Mucosa of descending colon (tissue), 3 donors: ENCODE measurements at places on chromosomes 16 and 17.

- peak; percentile 79 for DNase-seq
Measured at GRCh38 chr16:15874745-15875314, 13.6 kb downstream of the CEP20 start.

- no peak for DNase-seq
Measured at GRCh38 chr17:10992106-10992880, 154.4 kb upstream of the PIRT start.

DNA sequence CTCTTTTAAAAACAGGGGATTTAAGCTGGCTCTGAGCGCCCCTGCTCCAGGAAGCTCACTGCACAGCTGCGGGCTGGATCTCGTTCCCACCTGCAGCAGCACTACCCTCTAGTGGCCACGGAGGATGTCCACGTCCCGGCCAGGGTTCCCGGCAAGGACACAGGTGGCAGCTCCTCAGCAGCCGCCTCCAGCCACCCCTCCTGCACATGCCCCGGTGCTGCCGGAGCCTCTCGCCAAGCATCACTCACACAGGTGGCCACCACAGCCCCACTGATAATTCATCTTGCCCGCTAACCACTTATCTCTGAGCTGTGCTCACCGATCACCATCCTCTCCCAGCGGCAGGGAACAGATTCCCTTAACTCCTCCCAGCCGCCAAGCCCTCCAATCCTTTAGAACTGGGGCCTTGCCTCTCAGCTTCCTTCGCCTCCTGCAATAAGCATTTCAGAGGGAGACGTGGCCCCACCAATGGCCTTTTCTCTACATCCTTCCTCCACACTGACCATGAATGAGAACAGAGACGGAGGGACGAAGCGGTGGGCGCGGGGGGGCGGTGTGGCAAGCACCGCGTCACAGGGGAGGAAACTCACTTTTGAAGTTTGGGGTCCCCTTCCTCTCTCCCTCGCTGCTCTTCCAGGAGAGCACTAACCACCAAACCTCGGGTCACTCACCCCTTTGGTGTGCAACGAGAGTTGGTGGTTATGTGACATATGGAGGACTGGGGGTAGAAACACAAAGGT lies 222.1 kb downstream of the RBFOX3 start:
- DNase-seq: peak; percentile 64

GRCh38 chr17:17400566-17401184 lies 76.1 kb upstream of the MED9 start:
- DNase-seq: no peak

GRCh38 chr17:72419866-72420774 lies 299.3 kb downstream of the SOX9 start:
- DNase-seq: no peak

GRCh38 chr16:65622151-65622550 lies 500.3 kb upstream of the CDH11 start:
- DNase-seq: no peak

GRCh38 chr17:31224366-31224765 lies 72.7 kb downstream of the OMG start:
- no peak for DNase-seq

DNA sequence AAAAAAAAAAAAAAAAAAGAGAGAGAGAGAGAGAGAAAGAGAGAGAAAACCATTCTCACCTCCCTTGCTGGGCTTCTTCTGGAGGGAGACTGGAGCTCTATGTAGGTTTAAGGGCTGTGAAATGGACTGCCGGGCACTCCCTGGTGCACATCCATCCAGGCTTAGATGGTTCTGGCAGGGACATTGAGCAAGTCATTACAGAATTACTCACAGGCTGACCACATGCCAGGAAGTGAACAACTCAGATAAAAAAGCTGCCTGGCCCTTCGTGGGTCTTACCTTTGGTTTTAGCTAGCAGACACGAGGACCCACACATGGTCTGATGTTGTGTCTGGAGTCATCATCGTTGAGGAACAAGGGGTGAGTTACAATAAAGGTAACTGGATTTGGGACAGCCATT lies 847.4 kb upstream of the EEF2KMT start:
- DNase-seq: no peak

DNA sequence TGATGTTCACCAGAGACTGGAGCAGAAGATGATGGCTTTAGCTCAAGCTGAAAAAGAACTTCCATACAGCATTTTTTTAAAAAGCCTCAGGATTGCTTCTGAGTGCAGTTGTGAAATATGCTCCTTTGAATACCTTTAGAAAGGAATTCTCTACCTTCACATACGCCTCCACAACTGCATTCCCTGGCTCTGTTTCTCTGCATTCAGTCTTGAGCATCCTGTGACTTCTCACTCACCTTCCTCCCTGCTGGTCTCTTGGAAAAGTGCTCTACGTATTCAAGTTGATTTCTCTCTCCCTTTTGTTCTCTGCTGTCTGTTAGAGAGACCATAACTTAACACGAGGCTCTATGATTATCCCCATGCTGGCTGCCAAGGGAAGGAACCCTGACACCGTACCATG lies 34.5 kb downstream of the HS3ST2 start:
- no peak for DNase-seq

- DNase-seq: no peak
Measured at GRCh38 chr17:12088035-12088434, 67.4 kb downstream of the MAP2K4 start.

DNA sequence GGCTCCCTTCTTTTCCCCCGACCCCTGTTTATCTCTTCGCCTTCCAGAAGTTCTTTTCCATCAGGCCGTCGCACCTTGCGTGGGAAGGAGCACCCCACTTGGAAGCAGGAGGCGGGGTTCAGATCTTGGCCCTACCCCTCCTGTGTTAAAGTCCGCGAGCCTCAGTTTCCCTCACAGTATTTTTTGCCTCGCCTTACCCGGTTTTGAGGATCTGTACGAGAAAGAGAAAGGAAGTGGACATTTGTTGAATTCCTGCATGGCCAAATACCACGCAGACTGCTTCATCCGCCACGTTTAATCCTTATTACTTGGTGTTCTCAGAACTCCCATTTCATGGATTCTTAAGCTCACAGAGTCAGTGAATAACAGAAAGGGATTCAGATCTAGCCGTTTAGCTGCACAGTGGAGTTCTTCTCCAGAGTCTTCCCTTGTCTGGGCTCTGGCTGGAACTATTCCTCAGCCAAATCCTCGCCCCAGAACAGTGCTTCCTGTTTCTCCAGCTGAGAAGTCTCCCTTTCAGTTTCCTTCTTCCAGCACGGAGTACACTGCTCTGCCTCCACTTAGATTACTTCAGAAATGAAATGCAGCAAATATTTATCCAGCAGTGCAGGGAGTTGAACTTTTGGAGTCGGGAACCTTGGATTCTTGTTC lies 590 bp downstream of the TMEM219 start:
- no peak for DNase-seq

DNA sequence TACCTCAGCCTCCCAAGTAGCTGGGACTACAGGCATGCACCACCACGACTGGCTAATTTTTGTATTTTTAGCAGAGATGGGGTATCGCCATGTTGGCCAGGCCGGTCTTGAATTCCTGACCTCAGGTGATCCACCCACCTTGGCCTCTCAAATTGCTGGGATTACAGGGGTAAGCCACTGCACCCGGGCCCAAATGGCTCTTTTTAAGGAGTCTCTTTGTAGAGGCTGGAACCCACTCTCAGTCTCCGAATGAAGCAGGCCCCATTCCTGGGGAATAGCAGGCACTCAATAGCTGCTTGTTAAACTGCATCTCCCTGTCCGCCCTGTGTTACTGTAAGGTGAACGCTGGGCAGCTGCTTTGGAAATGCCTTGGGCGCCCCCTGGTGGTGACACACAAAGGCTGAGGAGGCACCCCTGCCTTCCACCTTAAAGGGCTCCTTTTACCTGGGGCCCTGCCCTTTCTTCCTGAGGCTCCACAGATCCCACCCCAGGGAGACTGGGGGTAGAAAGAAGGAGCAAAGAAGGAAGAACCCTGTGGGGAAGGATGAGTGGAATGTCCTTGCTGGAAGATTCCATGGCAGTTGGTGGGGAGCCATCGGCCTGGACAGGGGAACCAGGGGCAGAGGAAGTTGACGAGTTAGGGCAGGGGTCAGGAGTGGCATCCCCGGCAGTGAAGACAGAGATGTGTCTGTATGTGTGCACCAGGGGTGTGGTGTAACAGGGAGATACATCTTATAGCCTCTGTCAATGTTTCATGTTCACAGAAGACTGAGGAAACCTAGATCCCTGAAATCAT lies 6.1 kb upstream of the SP2 start:
- DNase-seq: peak; percentile 97

DNA sequence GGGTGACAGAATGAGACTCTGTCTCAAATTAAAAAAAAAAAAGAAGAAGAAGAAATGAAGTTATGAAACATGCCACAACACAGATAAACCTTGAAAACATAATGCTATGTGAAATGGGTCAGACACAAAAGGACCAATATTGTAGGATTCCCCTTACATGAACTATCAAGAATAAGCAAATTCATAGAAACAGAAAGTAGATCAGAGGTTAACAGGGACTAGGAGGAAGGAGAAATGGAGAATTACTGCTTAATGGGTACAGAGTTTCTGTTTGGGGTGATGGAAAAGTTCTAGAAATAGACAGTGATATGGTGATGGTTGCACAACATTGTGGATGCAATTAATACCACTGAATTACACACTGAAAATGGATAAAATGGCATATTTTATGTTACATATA lies 16.3 kb downstream of the RANBP10 start:
- no peak for DNase-seq

DNA sequence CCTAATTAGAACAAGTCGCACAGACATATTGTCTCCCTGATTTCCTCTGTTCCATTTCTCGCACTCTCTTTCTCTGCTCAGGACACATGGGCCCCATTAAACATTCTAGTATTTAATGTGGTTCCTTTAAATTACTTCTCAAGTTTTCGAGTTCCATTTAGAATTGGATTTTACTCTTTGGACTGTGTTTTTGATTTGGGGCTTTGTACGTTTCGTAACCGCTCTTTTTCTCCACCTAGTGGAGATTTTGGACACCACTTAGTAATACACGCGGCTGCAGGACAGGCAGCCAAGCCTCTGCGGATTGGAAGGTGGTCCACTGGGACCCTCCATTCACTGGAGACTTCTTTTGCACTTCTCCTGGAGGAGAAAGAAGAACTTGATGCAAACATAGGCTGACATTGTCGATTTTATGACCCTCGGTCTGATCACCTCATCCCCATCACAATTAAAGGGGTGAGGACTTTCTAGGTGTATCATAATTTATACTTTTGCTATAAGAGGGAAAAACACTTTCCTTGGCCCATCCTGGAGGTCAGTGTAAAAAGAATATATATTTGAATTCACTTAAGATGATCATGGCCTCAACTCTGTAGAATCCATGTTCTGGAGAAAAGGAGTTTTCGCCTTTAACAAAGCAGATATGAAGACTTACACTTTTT lies 85.7 kb downstream of the NOG start:
- DNase-seq: no peak

DNA sequence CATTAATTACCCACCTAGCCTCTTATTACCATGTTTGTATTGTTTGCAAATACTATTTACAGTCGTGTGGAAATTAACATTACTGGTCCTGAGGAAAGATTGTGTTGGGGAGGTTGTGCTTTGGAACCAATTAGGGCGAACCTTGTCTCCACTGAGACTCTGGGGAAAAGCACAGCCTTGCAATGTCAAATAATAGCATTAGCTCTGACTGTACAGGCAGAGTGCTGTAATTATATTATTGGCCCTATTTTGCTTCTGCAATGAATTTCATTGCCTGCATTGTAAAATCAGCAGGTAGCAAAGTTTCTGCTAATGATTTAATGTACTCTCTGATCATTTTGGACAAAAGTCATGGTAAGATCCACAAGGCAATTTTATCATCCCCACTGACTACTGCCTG lies 97.0 kb downstream of the WWOX start:
- DNase-seq: no peak

GRCh38 chr17:49180303-49180702 lies 30.1 kb downstream of the GNGT2 start:
- DNase-seq: peak; percentile 73
